NCI-H2171 (cell line): ENCODE measurements at places on chromosomes 3 and 15.

GRCh38 chr3:187131981-187132380, 7.3 kb downstream of the RPL39L start:
- no peak for DNase-seq

- DNase-seq: no peak
Observed at GRCh38 chr3:107942244-107942643, 148.6 kb downstream of the CD47 start.

GRCh38 chr3:98972155-98972554, 70.7 kb upstream of the DCBLD2 start:
- DNase-seq: no peak

DNA sequence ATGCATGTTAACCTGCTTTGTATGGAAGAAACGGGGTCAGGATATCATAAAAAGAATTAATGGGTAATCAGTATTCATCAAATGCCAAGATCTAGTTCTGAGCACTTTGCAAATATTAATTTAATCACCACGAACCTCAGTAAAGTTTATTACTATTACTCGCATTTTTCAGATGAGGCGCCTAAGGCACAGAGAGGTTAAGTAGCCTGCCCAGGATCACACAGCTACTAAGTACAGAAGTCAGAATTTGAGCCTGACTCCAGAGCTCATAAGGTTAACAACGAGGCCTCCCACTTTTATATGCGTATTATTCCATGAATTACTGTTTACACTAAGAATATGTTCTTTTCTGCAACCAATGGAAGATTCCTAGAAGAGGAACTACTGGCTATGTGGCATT, 109.6 kb upstream of the KLF13 start:
- no peak for DNase-seq

- no peak for DNase-seq
Observed at GRCh38 chr3:98553021-98553563, 21.3 kb downstream of the GPR15 start.

GRCh38 chr3:72641684-72642083, 206.6 kb downstream of the SHQ1 start:
- no peak for DNase-seq

GRCh38 chr3:104835376-104835775, 531.3 kb upstream of the ALCAM start:
- no peak for DNase-seq

DNA sequence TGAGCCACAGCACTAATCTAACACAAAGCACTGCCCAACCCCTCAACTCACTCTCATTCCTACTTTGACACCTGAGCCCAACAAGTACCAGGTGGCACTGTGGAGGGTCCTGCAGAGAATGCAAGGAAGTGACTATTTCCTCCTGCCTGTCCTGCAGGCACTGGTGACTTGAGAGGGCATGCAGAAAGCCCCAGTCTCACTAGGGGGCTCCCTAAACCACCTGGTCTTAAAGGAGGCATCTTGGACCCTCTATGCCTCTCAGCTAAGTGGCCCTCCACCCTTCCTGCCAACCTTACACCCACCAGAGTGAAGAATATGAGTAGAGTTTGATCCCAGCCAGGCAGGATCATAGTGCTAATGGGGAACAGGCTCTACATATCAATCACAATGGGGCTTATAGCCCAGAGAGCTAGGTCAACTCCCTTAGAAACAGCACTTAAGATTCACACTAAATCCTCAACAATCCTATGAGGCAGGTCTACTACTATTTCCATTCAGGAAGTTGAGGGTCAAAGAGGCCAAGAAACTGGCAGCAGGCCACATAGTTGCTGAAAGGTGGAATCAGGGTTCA, 15.2 kb downstream of the TRAIP start:
- DNase-seq: no peak

GRCh38 chr3:168104361-168104760, 8.6 kb upstream of the GOLIM4 start:
- DNase-seq: no peak

DNA sequence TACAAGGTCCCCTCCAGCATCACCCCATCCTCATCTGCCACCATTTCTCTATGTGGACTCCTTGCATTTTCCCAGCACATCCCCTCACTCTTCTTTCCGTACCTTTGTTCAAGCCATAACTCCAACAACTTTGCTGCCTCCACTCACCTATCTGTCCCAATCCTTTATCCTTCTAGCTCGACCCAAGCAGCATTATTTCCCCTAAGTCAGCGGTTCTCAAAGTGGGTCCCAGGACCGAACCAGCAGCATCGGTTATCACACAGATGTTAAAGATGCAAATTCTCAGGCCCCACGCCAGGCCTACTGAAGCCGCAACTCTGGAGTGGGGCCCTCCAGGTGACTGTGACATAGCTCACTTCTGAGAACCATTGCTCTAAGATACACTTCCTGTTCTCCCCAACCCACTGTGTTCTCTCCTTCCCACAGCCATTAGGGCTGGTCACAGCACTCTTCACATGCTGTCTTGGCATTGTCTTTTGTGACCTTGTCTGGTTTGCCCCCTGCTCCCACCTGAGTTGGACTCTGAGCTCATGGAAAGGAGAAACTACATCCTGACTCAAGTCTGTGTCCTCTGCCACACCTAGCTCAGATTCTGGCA, 56.2 kb downstream of the AAGAB start:
- DNase-seq: no peak

DNA sequence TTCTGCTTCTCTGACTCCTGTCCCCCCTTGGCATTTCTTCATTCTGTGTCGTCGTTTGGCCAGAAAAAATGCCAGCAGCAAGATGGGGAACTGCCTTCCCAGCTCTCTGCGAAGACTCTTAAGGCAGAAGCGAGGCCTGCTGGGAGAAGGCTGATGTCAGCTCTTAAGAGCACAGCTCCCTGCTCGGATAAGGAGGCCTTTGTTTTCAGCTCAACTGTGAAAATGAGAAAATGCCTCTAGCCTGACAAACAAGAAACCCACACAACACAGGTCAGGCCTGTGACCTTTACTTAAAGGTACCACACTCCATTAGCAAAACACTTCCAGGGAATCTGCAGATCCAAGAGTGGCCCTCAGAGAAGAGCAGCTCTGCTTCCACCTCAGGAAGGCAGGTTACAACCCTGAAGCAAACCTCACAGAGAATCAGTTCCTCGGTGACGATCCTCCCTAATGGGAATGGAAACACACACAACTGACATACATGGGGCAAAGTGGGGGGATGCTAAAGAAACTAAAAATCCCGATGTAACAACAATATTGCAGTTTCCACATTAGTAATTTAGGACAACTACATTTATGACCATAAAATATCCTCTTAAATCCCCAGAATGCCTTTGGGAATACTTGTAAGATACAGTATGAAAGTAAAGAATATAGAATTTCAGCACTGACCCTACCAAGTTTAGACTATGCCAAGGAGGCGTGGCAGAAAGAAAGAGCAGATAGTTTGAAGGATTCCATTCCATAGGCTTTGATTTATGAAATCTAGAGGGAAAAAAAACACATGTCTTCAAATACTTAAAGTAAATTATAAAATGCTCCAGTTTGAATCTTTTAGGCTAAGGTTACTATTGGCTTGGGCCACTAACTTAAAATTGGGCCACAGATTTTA, 52.1 kb downstream of the VGLL4 start:
- no peak for DNase-seq

GRCh38 chr3:81732642-81733041, 28.8 kb downstream of the GBE1 start:
- no peak for DNase-seq

DNA sequence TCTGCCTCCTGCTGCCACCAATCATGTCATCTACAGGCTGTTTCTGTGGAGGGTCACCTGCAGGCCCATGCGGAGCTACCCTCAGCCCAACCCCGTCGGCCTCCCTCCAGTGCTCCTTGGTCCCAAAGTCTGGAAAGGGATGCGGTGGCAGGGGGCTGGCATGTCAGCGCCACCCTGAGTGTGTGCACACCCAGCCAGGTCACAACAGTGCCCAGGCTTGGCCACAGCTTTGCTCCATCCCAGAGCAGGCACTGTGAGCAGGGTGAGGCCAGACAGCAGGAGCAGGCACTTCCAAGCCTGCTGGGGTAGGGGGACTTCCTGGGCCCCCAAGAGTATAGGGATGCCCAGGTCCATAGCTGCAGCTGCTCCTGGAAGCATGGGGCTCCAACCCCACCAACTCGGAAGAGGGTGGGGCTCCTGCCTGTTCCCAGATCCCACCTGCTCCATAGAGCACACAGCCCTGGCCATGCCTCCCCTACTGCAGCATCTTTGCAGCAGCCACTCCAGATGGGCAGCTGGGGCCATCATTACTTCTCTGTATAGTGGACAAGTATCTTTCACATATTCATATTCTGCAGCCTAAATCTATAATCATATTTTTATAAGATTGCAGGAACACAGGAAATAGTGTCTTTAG, 109.3 kb downstream of the CBLB start:
- no peak for DNase-seq

- DNase-seq: no peak
Observed at GRCh38 chr15:92664178-92664900, 8.8 kb upstream of the FAM174B start.

GRCh38 chr3:34881026-34881425, 758.3 kb upstream of the ARPP21 start:
- DNase-seq: no peak

DNA sequence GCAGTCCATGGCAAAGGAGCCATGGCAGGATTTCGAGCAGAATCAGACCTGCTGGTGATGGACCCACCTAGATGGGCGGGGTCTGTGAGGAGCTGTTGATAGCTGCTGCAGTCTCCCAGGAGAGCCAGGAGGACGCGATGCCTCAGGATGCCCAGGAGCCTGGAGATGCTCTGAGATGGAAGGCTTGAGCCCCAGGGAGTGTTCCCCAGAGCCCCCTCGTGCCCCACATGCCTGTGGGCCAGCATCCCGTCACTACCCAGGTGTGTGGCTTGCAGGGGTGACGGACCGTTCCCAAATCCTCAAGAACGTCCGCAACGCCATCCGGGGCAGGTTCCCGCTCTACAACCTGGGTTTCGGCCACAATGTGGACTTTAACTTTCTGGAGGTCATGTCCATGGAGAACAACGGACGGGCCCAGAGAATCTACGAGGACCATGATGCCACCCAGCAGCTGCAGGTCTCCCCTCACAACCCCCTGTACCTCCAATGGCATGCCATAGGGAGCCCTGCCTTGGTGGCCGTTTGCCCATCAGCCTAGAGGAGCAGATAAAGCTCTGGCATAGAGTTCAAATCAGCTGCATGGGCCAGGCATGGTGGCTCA, 6.7 kb downstream of the ITIH1 start:
- no peak for DNase-seq

GRCh38 chr3:13544293-13544831, 4.6 kb upstream of the FBLN2 start:
- no peak for DNase-seq

DNA sequence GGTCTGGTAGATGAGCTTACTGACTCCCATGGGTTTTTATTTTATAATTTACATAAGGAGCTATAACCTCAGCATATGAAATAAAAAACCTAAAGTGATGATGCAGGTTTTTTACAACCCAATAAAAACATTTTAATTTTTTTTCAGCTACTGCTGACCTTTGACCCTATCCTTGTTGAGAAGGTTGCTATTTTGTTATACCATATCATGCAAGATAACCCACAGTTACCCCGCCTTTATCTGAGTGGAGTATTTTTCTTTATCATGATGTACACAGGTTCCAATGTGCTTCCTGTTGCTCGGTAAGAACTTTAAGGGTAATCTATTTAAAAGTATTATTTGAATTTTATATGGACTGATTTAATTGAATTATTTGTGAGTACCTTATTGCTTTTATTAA, 70.8 kb downstream of the DNAJC13 start:
- DNase-seq: no peak

DNA sequence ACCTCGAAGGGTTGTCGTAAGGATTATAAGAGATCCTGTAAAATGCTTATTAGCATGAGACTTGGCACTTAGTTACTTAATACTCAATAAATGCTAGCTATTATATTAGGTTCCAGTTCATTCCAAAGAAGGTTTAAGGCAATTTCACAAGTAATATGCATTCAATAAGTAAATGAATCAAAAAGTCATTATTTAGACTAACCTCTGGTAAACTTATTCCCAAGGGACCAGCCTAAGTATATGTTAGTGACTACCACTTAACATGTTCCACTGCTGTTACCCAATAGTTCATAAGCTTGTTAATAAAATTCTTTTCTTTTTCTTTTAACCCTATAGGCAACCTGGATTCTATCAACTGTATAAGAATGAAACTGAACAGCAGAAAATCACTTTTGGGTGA, 5.1 kb downstream of the PDCD10 start:
- DNase-seq: peak; percentile 1

- DNase-seq: no peak
Observed at GRCh38 chr15:41849861-41850260, 11.2 kb downstream of the PLA2G4B start.

DNA sequence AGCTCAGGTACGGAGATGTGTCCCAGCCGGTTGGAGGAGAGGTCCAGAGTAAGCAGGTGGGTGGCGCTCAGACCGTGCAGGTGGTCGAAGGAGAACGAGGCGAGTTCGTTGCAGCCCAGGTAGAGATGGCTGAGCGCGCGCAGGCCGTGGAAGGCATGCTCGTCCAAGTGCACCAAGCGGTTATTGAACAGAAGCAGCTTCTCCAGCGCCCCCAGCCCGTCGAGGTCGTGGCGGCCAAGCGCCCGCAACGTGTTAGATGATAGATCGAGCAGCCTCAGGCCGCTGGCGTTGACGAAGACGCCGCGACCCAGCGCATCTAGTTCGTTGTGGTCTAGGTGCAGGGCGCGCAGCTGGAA, 648 bp downstream of the AMIGO3 start:
- no peak for DNase-seq

GRCh38 chr3:10188804-10189556, 24.3 kb downstream of the IRAK2 start:
- no peak for DNase-seq

DNA sequence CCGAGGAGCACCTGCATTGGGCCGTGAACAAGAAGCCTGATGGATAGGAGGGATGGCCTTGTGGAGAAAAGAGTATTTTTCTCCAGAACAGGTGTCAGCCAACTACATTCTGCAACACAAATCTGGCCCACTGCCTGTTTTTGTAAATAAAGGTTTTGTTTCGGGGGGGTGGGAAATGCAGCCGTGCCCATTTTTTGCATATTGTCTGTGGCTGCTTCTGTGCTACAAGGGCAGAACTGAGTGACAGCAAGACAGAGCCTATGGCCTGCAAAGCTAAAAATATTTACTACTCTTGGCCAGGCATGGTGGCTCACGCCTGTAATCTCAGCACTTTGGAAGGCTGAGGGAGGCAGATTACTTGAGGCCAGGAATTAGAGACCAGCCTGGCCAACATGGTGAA, 95.9 kb upstream of the AKAP13 start:
- no peak for DNase-seq

- DNase-seq: no peak
Observed at GRCh38 chr15:57865294-57865693, 158.8 kb downstream of the POLR2M start.
